Activated CD4-positive, alpha-beta T cell treated with anti-CD3 and anti-CD28 coated beads, Interleukin-2, amount 50 U/mL, for 4 hours (primary cell): ENCODE measurements at places on chromosomes 5 and 9.

- no peak for DNase-seq
Measured at GRCh38 chr9:129463477-129463876, 157.4 kb downstream of the C9orf50 start.

DNA sequence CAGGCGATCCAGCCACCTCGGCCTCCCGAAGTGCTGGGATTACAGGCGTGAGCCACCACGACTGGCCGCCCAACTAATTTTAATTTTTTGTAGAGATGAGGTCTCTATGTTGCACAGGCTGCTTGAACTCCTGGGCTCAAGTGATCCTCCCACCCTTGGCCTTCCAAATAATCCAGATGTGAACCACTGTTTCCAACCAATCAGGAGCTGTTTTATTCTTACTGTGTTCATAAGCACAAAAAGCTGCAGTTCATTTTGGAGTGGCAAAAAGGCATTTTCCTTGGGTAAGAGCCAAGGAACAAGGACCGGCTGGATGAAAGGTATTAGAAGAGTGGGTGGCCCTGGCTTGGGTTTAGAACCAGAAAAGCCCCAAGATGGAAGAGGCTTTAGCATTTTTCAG, 5.2 kb upstream of the SLC27A4 start:
- no peak for DNase-seq

- DNase-seq: no peak
Measured at GRCh38 chr9:138068601-138069035, 191.0 kb downstream of the CACNA1B start.

- DNase-seq: no peak
Measured at GRCh38 chr9:128104171-128104618, 23.3 kb downstream of the PTGES2 start.

- DNase-seq: no peak
Measured at GRCh38 chr9:125241863-125242739, 958 bp upstream of the HSPA5 start.

DNA sequence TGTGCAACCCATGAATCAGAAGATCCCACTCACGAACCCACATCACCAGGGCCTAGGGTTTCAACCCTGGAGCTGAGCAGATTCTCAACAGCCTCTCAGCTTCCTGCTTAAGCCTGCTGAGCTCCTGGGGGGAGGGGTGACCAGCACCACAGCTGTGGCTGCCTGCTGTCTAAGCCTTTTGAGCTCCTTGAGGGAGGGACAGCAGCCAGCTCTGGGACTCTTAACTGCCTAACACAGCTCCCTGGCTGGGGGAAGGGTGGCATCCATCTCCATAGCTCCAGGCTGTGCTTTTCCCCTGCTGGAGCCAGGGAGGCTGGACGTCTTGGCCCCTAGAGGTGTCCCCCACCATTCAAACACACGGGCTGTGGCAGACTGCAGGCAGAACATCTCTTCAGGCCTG, 250.3 kb downstream of the DMAC1 start:
- DNase-seq: no peak

DNA sequence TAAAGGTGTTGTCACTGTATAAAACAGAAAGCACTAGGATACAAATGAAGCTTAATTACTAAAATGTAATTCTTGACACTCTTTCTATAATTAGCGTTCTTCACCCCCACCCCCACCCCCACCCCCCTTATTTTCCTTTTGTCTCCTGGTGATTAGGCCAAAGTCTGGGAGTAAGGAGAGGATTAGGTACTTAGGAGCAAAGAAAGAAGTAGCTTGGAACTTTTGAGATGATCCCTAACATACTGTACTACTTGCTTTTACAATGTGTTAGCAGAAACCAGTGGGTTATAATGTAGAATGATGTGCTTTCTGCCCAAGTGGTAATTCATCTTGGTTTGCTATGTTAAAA, 43.8 kb downstream of the NDFIP1 start:
- no peak for DNase-seq

DNA sequence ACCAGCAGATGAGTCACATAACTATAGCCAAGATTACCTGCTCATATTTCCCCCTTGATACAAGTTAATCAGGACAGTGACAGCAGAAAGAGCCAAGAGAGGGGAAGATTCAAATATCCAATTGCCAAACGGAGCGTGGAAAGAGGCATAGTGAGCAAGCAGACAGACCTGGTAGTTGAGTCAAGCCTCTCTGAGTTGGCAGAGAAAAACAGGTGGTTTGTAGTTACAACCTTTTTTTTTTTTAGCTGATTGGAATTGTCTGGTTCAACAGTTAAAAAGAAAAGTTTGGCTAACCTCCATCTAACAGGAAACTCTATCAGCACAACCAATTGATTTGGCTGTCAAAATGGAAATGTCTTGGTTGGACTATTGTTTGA, 272.1 kb downstream of the TLE1 start:
- DNase-seq: no peak

- no peak for DNase-seq
Measured at GRCh38 chr5:73763300-73764032, 137.5 kb downstream of the ARHGEF28 start.

DNA sequence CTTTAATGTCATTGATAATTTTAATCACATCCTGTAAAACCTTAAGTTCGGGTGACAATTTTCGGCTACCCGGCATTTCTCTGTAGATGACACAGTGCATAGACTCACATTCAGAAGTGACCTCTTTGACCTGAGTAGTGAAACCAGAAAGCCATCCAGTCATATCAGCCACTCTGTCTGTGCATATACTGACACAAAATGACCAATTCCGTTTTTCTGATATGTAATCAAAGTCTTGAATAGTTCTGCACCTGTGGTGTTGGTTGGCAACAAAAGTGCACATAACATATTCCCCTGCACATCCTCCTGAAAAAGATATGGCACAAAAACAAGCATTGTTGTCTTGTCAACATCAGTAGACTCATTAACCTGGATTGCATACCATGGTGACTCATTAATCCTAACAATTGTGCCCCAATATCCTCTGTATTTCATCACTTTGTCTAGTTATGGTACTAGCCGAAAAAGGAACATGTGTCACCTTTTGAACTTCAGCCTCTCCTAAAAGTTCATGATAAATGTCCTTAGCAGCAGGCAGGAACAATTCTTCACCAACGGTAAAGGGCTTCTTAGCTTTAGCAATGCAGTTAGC, 4.6 kb upstream of the HNRNPA0 start:
- no peak for DNase-seq

- no peak for DNase-seq
Measured at GRCh38 chr9:137514691-137515337, 35.4 kb downstream of the PNPLA7 start.

GRCh38 chr9:114588210-114588609, 641 bp downstream of the ATP6V1G1 start:
- no peak for DNase-seq

DNA sequence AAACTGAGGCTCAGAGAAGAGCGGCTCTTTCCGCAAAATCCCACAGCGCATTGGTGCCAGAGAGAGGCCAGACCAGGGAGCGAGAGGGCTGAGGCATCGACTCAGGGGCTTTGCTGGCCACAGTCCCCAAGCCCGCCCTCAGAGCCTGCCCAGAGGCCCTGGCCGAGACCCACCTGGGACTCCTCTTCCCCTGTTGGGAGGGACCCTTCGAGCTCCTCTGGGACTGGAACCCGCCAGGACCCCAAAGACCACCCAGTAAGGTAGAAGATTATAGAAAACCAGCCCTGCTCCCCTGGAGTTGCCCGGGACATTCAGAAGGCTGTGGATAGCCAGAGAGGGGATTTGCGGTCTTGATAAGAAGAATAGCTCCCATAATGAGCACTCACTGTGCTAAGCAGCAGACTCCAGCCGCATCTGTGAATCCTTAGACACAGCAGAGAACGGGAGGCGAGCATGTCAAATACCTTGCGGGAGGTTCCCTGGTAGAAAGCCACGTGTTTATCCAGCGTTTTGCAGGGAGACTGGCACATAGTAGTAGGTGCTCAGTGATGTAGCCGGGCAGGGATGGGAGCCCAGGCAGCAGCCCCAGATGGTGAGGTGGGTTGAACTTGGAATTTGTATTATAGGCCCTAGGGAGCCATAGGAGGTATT, 651 bp upstream of the AK1 start:
- DNase-seq: no peak

DNA sequence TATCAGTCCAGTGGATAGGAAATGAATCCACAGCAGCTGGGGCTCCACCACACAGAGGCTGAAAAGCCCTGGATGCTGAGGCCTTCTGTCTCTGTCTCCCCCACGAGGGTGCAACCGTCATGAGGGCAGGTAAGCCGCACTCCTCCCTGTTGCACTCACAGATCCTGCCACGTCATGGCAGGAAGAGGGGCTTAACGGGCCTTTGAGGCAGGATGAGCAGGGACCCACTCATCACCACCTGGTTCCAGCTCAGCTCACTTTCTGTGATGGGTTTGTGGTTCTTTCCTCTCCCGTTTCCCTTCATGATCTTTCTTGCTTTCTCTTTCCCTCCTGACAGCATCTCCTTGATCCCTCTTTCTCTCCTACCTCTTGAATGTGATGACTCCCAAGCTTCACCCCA, 575.2 kb downstream of the CCDC171 start:
- no peak for DNase-seq

- no peak for DNase-seq
Measured at GRCh38 chr9:1198085-1198484, 147.9 kb downstream of the DMRT2 start.

DNA sequence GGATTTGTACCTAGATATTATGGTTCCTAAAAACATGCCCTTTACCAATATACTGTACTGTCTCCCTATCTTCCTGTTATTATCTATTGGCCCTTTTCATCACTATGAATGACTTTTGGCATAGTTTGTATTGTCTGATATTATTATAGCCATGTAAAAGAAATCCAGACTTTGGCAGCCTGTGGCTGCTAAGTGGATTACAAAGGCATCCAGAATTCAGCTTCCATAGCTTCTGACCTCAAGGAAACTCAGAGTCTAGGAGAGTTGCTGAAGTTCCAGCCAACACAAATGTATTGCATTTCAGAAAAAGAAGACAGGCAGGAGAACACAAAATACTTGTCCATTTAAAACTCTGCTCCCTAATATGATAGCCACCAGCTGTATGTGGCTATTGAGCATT, 319.2 kb upstream of the MPDZ start:
- no peak for DNase-seq

- DNase-seq: no peak
Measured at GRCh38 chr9:75930190-75930589, 39.7 kb downstream of the PCSK5 start.

- DNase-seq: no peak
Measured at GRCh38 chr5:75729321-75729720, 12.1 kb upstream of the POC5 start.

DNA sequence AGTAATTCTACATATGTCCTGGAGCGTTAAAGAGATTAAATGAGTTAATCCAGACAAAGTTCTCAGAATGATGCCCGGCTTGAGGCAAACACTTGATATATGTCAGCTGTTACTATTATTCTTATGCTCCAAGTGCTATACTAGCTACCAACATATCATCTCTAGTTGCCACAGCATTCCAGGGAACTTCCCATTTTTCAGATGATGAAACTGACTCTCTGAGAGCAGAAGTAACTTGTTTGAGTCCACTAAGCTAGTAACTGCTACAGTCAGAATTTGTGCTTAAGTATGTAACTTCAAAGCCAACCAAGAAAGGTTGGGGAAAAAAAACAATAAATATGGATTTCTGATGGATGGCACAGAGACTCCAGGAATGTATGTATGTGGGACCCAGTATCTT, 98.1 kb downstream of the CDK5RAP2 start:
- DNase-seq: no peak

GRCh38 chr5:41508186-41508585, 2.2 kb downstream of the PLCXD3 start:
- no peak for DNase-seq

- no peak for DNase-seq
Measured at GRCh38 chr5:20469792-20470191, 481.8 kb upstream of the CDH18 start.

DNA sequence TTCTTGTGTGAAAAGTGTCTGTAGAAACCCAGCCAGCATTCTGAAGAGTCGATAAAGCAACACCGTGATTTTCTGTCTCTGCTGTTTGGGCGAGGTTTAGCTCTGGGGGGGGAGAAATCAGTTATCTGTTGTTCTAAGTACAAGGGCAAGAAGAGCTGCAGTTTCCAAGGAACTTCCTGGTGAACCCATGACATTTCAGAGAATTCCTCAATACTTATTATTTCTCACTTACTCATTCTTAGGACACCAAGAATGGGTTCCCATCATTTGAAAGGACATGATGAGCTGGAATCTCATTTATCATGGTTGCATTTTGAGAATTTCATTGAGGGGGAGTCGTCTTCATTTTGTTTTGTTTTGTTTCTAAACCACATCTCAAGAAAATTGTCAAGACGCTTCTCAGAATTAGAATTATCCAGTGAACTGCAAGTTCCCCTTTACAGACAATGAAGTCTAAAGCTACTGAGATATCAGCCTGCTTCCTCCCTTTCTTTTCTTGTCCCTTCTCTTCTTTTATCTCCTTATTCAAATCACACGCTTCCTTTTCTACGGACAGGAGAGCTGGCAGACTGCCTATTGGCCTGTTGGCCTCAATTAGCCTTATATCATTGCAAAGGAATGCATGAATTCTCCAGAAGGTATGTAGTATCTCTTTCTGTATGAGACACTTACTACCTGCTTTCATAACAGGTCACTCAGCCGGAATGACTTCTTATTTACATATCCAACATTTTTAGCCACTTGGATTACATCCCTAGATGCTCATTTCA, 53.7 kb downstream of the ZNF462 start:
- DNase-seq: no peak

GRCh38 chr5:17989036-17989435, 354.8 kb downstream of the TAF11L14 start:
- no peak for DNase-seq

- no peak for DNase-seq
Measured at GRCh38 chr9:121088576-121088975, 13.8 kb downstream of the CNTRL start.

DNA sequence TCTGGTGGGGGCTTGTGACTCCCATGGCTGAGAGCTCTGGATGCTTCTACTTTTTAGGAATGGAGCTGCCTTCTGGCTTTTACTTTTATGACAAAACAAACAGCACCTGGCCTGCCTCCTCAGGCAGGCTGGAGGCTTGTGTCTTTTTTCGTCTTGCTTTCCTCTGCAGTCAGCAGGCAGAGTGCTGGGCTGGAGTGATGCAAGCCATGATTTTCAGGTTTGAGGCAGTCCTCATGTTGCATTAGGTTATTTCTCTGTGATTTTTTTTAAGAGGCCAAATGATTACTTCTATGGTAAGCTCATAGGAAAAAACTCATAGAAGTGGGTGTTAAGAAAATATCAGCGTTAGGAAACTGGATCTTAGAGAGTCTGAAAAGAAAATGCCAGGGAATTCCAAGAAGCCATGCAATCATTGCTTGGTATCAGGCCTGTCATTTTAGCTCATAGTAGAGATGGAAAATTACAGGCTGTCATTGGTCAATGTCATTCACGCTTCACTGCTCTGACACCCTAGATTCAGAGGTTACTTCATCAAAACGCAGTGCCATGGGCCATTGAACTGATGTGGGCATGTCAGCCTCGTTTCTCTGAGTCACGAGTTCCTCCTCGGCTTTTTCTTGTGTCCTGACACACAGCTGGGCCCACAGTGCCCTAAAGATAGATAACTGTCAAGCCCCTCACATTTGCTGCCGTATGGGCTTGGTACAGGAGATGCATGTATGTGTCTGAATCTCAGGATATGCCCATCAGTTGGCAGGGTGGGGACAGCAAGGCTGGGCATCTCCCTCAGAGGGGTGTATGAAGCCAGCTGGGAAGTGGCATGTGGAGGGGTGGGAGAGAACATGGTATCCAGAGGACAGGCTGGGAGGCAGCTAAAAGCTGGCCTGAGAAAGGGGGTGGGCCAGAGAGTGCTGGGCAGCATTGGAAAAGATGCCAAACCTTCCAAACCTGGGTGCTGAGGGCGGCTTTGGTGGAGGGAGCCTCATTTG, 151.8 kb downstream of the HSPA4 start:
- DNase-seq: no peak
